ENCODE measurements at places on chromosomes 7 and 10. TPM values are rescaled to one million over a fixed set of nuclear protein-coding genes. Genes with fewer than 3 reads are reported as not detected.

Gene KEL
- not detected for total RNA-seq

Gene TDRD1
- not detected for total RNA-seq

Gene UNCX
- total RNA-seq, result 0.10 TPM

Gene RTKN2
- total RNA-seq, result 3.1 TPM

Gene MAGI2
- not detected for total RNA-seq

Gene PNLIP
- total RNA-seq, result not detected

Gene CYP3A5
- total RNA-seq, result not detected

Gene INMT
- not detected for total RNA-seq

Gene PNLIPRP3
- not detected for total RNA-seq

Gene CLIP2
- total RNA-seq, result 34.2 TPM

Gene ECHDC3
- total RNA-seq, result 0.86 TPM

DNA sequence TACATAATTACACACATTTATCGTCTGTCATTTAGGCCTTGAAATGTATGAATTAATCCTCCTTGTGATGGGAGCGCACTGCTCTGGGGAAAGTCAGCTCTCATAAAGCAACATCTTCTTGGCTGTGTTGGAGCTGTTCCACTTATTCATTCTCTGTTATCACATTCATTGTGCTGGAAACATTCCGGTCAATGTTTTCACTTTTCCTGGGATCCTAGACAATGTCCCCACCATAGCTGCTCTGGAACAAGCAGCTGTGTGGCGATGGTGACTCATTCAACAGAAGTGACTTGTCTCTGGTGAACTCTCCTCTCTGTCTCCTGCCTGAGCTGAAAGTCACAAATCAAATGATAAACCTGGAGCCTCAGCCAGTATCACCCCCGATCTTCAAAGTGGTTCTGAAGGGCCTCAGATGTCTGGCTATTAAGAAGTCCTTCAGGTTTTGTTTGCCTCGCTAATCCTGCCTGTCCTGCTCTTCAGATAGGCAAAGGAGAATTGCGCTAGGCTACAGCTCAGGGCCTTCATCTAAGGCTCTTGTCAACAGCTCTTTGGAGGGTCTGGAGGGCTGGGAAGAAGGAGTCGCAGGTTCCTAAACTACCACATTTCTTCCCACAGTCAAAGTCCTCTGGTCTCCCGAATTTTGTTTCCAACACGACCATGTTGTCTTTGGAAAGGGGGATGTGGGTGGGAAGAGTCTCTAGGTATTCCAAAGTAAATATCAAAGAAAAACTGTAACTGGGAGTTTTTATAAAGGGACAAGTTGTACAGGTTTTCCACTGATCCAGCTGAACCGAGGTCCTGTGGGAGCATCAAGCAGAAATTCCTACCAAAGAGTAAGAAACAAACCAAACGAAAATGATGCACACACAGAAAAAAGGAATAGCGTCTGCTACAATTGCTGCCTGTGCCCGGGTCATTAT lies 29.3 kb downstream of the KLF6 start:
- no peak for DNase-seq

DNA sequence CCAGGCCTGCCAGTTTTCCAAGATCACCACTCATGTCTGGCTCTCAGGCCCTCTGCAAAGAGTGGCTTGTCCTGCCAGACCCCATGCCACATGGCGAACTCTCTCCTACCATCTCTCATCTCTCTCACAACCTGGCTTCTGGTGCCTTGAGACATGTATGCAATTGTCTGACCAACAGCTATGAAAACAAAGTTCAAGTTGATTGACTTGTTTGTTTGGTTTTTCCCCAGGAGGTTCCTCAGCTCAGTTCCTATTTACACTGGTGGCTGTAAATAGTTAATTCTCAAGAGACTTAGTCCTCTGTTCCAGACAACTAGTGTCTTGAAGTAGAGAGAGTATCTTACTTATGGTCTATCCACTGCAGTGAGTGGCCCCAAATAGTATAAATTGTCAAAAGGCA lies 131.8 kb downstream of the SNX10 start:
- no peak for DNase-seq

DNA sequence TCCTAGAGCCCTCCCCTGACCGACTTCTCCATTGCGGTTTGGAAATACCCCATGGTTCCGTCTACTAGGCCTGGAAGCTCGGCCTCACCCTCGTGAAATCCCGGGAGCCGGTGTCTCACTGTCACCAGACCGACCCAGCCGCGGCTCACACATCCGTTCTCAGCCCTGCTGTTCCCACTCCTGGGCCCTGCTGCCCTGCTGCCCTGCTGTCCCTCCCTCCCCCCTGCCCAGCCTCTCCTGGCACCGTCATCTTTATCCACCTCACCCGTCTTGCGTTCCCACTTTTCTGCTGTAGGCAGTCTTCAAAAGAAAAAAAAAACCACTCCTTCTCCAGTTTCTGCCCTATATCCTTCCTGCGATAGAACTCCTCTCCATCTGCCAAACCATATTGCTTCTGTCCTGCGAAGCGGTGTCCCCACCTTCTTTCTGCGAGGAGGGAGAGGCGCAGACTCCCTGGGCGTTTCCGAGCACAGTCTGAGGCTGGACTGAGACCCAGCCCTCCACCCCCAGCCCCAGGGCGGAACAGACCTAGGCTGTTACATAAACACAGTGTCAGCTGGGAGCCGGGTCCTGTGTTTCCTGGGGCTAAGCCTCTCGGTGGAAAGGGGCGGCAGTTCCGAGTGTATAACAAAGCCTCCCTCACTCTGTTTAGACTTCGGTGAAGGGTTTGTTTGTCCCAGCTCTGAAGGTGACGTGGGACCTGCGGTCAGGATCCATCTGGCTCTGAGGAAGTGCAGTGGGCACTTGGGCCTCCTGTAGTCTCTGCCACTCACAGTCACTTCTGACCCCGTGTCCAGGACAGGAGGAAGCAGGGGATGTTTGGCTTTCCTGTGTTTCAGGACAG lies 2.8 kb downstream of the AGAP3 start:
- DNase-seq, result peak; percentile 65

DNA sequence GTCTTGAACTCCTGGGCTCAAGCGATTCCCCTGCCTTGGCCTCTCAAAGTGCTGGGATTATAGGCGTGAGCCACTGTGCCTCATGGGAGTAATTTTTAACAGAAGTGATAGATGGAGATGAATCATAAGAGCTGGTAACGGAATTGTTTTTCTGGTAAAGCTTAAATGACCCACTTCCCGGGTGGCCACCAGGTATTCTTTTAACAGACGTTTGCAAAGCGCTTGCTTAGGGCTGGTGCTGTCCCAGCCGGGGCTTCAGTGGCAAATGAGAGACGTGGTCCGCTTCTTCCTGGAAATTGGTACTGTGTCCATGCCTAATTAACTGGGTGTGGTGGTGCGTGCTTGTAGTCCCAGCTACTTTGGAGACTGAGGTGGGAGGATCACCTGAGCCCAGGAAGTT lies 23.5 kb downstream of the CAMK1D start:
- DNase-seq, result no peak

- DNase-seq, result peak; percentile 71
Observed at GRCh38 chr7:105806592-105807447, 69.6 kb downstream of the ATXN7L1 start.

- DNase-seq, result no peak
Observed at GRCh38 chr10:120052964-120053702, 160.6 kb downstream of the SEC23IP start.

- peak; percentile 62 for DNase-seq
Observed at GRCh38 chr7:6589829-6590644, at the start of gene INTS15. Gene INTS15 (plus strand): TSS chr7:6590021. CDS start chr7:6590284, 263 bp downstream.

GRCh38 chr7:96322847-96323461 lies 1.1 kb upstream of the SLC25A13 start:
- DNase-seq, result no peak

GRCh38 chr7:134731616-134732015 lies 47.8 kb upstream of the CALD1 start:
- no peak for DNase-seq

- no peak for DNase-seq
Observed at GRCh38 chr10:17472481-17473227, 18.3 kb upstream of the ST8SIA6 start.

- DNase-seq, result no peak
Observed at GRCh38 chr7:33873518-33873917, 31.8 kb upstream of the BMPER start.

DNA sequence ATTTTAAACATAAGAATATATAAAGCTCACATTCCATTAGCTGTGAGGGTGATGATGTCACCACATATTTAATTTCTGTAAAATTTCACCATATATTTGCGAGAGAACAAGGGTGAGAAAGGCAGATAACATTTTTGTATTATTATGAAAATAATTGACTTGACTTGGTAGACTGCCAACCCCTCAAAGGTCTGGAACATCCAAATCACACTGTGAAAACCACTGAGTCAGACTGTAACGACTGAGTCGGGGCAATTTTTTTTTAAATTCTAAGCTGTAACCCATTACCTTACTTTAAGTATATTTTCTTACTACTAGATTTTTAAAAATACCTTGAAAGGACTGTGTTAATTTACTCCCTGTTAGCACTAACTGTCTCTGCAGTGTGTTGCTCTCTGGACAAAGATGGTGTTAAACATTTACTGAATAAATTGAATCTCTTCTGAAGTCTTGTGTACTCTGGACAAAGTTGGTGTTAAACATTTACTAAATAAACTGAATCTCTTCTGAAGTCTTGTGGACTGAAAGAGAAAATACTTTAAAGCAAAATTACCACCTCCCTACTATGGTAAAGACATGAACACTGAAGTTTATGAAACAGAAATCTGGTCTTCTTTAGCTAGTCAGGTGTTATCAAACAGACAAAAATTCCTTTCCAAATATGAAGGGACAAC lies 14.1 kb downstream of the PDZD8 start:
- DNase-seq, result no peak

GRCh38 chr7:128891110-128891941 lies 19.2 kb downstream of the KCP start:
- DNase-seq, result no peak

GRCh38 chr10:79413196-79413595 lies 32.2 kb downstream of the ZCCHC24 start:
- DNase-seq, result no peak

GRCh38 chr10:124606822-124607221 lies 137.4 kb downstream of the FAM53B start:
- DNase-seq, result no peak

GRCh38 chr10:64659311-64659710 lies 1138.1 kb downstream of the REEP3 start:
- no peak for DNase-seq

DNA sequence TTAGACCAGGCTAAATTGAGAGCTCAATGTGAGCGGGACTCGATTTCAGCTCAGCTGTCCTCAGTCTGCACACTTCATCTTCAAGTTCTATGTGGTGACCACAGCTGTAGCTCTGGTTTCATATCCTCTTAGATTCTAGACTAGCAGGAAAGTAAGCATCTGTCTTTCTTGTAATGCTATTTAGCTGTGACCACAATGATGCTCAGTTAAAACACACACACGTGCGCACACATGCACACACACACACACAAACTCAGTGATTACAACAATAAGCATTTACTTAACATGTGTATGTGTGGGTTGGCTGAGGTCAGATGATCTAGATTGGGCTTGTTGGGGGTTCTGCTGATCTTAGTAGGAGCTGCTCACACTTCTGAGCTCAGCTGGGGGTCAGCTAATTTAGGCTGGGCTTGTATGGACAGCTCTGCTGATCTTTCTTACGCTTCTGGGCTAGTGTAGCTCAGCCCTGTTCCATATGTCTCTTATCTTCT lies 82.5 kb downstream of the ZNF365 start:
- no peak for DNase-seq

- no peak for DNase-seq
Observed at GRCh38 chr7:50562136-50562535, 3.1 kb downstream of the DDC start.

DNA sequence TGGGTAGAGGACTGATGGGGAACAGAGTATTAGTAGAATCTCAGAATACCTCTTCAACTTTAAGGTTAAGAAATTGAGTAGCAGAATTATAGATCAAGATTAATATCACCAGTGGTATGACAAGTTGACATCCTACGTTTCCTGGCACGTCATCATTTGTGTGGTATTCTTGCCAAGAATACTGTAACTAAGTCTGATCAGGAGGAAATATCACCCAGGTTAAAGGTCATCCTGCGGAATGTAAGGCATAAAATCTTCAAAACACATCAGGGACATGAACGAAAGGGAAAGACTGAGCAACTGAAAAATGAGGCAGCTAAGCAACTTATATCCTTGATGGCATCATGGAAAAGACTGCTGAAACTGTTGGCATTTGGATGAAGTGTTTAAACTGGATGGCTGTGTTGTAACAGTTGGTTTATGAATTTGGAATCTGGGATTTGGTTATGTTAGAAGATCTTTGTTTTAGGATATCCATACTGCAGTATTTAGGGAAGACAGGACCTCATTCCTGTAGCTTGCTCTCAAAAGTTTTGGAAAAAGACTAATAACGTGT lies 86.1 kb downstream of the TRIM24 start:
- no peak for DNase-seq

DNA sequence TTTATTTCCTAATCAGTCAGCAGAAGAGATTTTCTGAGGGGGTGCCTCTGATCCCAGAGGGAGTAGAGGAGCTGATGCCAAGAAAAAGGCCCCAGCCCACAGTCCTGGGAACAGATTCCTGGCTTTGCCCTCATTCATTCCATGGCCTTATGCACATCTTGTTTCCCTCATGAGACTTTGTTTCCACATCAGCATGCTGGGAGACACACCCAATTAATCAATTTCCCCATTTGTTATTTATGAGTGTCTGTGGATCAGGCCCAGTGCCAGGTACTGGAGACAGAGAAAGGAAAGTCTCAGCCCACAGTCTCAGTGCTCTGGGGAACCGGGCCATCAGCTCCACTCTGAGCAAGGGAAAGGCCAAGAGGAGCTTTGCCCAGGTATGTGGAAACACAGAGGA lies 496.2 kb upstream of the ZMIZ1 start:
- DNase-seq, result no peak

DNA sequence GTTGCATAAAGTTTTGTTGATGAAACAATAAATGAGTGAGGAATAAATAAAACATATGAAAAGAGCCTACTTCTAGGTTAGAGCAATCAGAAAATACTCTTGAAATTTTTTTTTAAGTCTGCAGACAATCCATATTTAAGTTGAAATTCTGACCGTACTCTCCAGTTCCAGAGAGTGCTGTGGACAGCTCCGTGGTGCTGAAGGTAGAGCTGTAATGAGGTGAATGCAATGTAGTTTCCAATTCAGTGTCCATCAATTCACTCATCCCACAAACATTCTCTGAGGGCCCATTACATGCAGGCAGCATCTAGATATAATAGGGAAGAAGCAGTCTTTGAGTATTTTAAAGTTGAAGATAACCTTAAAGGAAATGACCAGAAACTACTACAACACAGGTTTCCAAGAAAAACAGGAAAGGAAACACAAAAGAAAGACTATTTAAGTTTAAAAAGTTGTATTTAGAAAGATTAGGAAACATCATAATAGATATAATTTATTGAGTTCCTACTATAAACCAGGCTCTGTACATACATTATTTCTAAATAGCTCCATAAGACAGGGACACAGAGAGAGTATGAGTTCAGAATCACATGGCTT lies 44.0 kb upstream of the CRTAC1 start:
- no peak for DNase-seq

GRCh38 chr10:110833234-110833940 lies 38.3 kb upstream of the PDCD4 start:
- no peak for DNase-seq

GRCh38 chr10:122245136-122245535 lies 26.0 kb upstream of the BTBD16 start:
- no peak for DNase-seq

DNA sequence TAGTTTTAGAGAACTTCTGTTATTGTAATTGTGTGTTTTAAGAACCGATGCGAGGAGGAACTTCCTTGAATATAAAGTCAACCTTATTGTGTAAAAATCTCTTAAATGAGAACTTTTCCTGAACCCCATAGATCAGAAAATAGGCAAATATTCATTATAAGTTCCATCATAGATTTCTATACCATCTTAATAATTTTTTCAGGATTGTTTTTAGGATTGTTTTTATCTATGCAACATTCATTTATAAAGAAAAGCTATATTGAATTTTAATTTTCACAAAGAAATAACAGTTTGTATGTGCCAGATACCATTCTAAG lies 1.7 kb upstream of the SMNDC1 start:
- no peak for DNase-seq

Data from G401 (cell line).